ENCODE measurements at places on chromosomes 5 and 9.

DNA sequence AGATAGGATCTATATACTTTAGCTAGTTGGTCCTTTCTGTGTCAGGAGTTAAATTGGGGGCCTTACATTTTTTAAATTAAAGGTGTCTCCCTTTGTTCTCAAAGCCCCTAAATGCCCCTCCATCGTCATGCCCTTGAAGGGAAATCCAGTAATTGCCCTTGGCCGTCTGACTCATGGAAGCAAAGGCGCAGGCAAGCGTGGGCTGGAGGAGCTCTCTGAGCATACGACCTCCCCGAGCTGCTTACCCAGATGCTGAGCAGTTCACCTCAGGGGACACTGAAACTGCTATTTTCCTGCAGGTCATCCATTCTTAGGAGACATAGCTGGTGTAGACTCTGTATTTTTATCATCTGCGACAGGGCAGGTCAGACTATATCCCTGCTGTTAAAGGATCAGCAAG is 23.0 kb downstream of the PCSK1 start:
- no peaks in the 10 kb centered on the region for H3K36me3 ChIP-seq
- DNase-seq = no peak
- H3K27me3 ChIP-seq = peaks cover 13% of the 10 kb centered on the region
- peaks cover 17% of the 10 kb centered on the region for H3K4me1 ChIP-seq
- H3K4me3 ChIP-seq = no peak overlapping the region

DNA sequence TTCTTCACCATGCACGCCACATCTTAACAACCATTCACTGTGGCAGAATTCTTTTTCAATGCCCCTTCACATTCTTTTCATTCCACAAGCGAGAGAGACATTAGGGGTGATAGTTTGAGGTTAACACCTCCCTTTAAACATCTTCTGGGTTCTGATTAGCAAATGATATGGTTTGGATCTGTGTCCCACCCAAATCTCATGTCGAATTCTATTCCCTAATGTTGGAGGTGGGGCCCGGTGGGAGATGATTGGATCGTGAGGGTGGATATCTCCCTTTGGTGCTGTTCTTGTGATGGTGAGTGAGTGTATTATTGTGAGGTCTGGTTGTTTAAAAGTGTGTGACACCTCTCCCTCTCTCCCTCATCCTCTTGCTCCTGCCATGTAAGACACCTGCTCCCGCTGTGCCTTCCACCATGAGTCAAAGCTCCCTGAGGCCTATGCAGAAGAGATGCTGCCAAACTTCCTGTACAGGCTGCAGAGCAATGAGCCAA is 46.1 kb upstream of the RAI14 start:
- no peak overlapping the region for H3K4me3 ChIP-seq
- DNase-seq = no peak
- H3K27ac ChIP-seq = peak overlapping the region; percentile 87
- H3K4me1 ChIP-seq = peaks cover 39% of the 10 kb centered on the region
- no peaks in the 10 kb centered on the region for H3K36me3 ChIP-seq

DNA sequence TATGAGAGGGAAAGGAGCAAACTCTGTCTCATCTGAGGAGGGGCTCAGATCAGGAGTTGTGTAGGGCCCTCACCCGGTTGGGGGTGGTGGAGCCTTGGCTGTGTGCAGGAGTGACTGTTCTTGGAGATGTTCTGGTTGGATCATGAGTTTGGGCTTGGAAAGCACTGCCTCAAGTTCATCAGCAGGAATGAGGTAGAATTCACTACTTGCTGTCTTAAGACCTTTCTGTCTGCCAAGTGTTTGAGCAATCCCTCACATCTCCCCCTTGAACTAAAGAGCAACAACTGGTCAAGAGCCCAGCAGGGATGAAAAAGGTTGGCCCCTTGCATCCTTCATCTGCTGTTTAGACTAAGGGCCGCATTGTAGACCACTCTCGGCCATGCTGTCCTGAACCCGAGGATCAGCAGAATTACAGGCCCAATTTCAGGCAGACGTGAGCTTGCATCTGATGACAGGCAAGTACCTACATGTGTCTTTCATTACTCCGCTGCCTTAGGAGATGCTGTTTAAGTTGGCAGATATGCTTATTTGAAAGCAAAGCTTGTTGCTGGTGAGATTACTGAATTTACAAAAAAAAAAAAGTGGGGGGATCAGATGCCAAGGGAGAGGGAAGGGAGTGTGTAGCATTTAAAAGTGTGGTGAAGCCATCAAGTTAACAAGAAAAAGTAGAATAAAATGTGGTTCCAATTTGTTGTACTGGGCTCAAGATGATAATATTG is 36.4 kb downstream of the PIK3R1 start:
- no peaks in the 10 kb centered on the region for H3K27me3 ChIP-seq
- H3K36me3 ChIP-seq = peaks cover 4% of the 10 kb centered on the region
- no peak overlapping the region for H3K4me3 ChIP-seq
- peak overlapping the region; percentile 56 for H3K27ac ChIP-seq

DNA sequence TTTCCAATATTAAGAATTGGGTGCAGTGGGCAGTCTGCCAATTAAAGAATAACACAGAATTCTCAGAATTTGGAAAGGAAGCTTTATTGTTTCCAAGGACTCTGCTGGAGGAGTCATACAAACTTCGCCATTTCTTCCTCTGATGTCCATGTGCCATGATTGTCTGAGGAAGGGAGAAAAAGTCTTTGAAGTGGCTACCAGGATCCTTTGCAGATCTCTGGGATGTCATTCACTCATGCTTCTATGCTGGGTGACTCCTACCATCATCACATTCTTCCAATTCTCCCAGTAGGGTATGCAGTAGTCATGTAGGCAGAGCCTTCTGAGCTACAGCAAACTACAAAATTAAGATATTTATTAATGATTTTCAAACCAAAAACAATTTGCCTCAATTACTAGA is 3.2 kb upstream of the SMAD5 start:
- no peak for DNase-seq
- peaks cover 13% of the 10 kb centered on the region for H3K4me1 ChIP-seq
- peaks cover 46% of the 10 kb centered on the region for H3K27me3 ChIP-seq
- H3K4me3 ChIP-seq = no peak overlapping the region
- H3K27ac ChIP-seq = no peak overlapping the region
- no peaks in the 10 kb centered on the region for H3K36me3 ChIP-seq

DNA sequence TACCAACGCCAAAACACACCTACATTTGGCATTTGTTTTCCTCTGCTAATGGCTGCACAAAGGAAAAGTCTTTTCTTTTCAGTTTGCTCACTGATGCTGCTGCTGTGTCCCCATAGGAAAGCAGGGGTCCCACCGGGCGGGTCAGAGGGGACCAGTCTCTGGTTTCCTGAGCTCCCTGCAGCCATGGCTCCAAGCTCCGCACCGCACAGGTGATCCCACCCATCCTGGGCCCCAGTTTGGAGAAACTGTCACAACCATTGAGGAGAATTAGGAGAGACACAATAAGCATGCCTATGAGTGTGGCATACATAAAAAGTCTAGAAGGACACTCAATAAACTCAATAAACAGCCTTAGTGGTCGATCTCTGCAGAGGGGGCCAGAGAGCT is 19.9 kb downstream of the MED10 start:
- peaks cover 4% of the 10 kb centered on the region for H3K4me1 ChIP-seq
- no peak overlapping the region for H3K4me3 ChIP-seq
- H3K36me3 ChIP-seq = no peaks in the 10 kb centered on the region
- H3K27ac ChIP-seq = no peak overlapping the region
- H3K27me3 ChIP-seq = no peaks in the 10 kb centered on the region
- peak; percentile 70 for DNase-seq

GRCh38 chr5:39092581-39093351 is 18.6 kb upstream of the RICTOR start:
- peaks cover 4% of the 10 kb centered on the region for H3K36me3 ChIP-seq
- peaks cover 23% of the 10 kb centered on the region for H3K4me1 ChIP-seq
- H3K27me3 ChIP-seq = no peaks in the 10 kb centered on the region

DNA sequence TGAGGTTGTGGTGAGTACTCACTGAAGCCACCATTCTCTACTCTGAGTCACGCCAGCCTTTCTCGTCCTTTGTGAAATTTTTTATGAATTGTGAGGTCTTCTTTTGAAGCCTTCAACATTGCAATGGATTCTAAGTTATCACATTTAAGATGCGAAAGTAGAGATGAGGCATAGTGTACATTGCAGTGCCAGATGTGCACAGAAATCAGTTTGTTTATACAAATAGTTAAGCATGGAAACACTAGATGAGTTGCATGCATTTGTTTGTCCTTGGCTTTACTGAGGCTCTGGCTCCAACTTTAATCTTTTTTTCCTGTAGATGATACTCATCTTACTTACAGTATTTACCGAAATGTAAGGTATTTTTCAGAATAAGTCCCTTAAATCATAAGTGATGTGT is 453.7 kb upstream of the RIOK2 start:
- no peaks in the 10 kb centered on the region for H3K36me3 ChIP-seq
- no peak for DNase-seq
- H3K4me3 ChIP-seq = no peak overlapping the region
- H3K27me3 ChIP-seq = no peaks in the 10 kb centered on the region
- H3K27ac ChIP-seq = no peak overlapping the region

GRCh38 chr5:3307982-3308621 is 287.5 kb upstream of the IRX1 start:
- no peaks in the 10 kb centered on the region for H3K27me3 ChIP-seq
- H3K4me3 ChIP-seq = no peak overlapping the region
- DNase-seq = no peak
- H3K4me1 ChIP-seq = peaks cover 3% of the 10 kb centered on the region
- no peaks in the 10 kb centered on the region for H3K36me3 ChIP-seq

- peaks cover 37% of the 10 kb centered on the region for H3K4me1 ChIP-seq
- peaks cover 19% of the 10 kb centered on the region for H3K36me3 ChIP-seq
- H3K27ac ChIP-seq = peak overlapping the region; percentile 73
- DNase-seq = no peak
These were observed 284.6 kb upstream of the PDE4D start for GRCh38 chr5:60178101-60178500.

DNA sequence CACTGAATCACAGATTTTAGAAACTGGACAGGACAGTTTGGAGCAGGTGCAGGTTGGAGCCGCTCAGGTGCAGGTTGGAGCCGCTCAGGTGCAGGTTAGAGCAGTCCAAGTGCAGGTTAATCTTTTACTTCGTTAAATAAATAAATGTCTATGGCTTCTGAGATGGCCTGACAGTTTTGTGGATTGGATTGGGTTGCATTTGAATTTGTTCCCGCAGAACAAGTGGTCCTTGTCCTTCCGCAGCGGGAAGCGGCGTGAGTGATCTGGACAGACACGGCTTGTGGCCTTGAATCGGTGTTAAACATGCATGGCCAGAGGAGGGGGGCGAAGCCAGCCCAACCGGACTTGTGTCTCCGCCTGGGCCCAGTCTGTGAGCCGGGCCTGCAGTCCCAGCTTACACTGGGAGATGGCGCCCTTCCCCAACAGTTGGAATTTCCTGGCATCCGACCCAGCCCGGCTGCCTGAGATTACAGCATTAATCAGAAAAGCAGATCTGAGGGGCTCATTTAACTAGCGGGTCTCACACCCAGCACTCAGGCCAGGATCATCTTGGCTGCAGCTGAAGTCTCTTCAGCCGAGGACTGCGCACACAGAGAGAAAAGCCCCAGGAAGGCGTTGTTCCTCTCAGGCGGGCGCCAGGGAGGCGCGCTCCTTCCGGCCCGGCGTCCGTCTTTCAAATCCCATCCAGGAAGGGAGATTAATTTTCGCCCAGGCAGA is 1.5 kb upstream of the OLFM1 start:
- H3K4me1 ChIP-seq = peaks cover 5% of the 10 kb centered on the region
- peaks cover 36% of the 10 kb centered on the region for H3K27me3 ChIP-seq
- no peak for DNase-seq
- no peak overlapping the region for H3K27ac ChIP-seq
- H3K4me3 ChIP-seq = no peak overlapping the region

GRCh38 chr5:87403409-87403808 is 9.3 kb downstream of the CCNH start:
- no peaks in the 10 kb centered on the region for H3K27me3 ChIP-seq
- peaks cover 57% of the 10 kb centered on the region for H3K36me3 ChIP-seq
- H3K27ac ChIP-seq = no peak overlapping the region
- H3K4me1 ChIP-seq = peaks cover 6% of the 10 kb centered on the region

DNA sequence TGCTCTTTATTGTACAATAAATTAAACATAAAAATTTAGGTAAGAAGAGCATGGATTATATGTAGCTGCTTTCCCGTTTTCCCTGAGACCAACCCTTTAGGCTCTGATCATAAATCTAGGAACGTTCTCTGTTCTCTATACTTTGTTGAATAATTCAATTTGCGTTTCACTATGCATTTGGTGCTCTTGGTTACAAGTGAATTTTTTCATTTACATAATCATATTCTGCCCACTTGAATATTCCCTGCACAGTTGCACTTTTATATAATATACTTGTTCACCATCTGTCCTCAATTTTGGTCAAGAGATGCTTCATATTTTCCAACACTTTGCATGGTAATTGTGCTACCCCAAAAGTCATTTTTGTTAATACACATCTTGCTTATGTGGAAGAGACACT is 741.8 kb downstream of the CDH12 start:
- H3K4me3 ChIP-seq = no peak overlapping the region
- no peaks in the 10 kb centered on the region for H3K4me1 ChIP-seq
- DNase-seq = no peak
- no peak overlapping the region for H3K27ac ChIP-seq
- no peaks in the 10 kb centered on the region for H3K27me3 ChIP-seq

GRCh38 chr9:84953252-84953773 is 283.8 kb downstream of the NTRK2 start:
- H3K36me3 ChIP-seq = no peaks in the 10 kb centered on the region
- DNase-seq = no peak
- no peak overlapping the region for H3K27ac ChIP-seq
- no peaks in the 10 kb centered on the region for H3K27me3 ChIP-seq
- no peak overlapping the region for H3K4me3 ChIP-seq

- no peak overlapping the region for H3K27ac ChIP-seq
- H3K36me3 ChIP-seq = peaks cover 24% of the 10 kb centered on the region
- no peak overlapping the region for H3K4me3 ChIP-seq
- DNase-seq = no peak
- H3K27me3 ChIP-seq = no peaks in the 10 kb centered on the region
These were observed 9.0 kb upstream of the LRRTM2 start for GRCh38 chr5:138884094-138884493.

GRCh38 chr9:130458027-130458803 is 13.5 kb downstream of the ASS1 start:
- H3K4me3 ChIP-seq = no peak overlapping the region
- no peak for DNase-seq
- peaks cover 11% of the 10 kb centered on the region for H3K4me1 ChIP-seq
- H3K27me3 ChIP-seq = no peaks in the 10 kb centered on the region
- no peak overlapping the region for H3K27ac ChIP-seq
- H3K36me3 ChIP-seq = peaks cover 7% of the 10 kb centered on the region

DNA sequence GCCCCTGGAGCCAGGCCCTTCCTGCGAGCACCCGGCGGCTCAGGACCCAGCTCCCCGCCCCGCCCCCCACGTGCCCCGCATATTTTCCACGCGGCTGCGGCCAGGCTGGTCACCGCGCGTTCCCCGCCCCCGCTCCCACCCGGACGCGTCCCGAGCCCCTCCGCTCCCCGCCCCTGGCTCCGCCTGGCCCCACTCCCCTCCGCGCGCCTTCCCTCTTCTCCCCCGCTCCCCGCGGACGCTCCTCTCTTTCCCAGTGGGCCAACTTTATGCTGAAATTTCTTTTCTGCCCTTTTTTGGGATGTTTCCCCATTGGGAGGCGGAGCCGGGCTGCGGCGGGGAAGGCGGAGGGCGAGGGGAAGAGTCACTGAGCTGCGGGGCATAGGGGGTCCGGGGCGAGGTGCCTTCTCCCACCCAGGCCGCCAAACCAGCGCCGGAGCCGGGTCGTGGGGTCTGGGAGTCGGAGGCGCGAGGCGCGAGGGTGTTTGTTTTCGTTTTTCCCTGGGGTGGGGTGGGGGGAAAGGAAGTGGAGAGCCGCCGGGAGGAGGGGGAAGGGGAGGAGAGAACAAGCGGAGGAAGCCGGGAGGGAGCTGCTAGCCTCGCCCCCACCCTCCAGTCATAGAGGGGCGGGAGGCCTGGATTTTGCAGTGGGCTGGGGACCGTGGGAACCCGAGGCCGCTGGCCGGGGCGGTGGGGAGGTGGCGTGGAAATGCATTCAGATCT is 1.0 kb upstream of the TPM2 start:
- peak overlapping the region; percentile 82 for H3K4me3 ChIP-seq
- peaks cover 46% of the 10 kb centered on the region for H3K4me1 ChIP-seq
- H3K36me3 ChIP-seq = peaks cover 4% of the 10 kb centered on the region
- H3K27me3 ChIP-seq = no peaks in the 10 kb centered on the region
- no peak for DNase-seq
